CD4-positive, alpha-beta T cell treated with Interleukin-6 for 4 hours (primary cell): ENCODE measurements at places on chromosomes 11 and 22.
A peak's percentile ranks its signal among the peaks of the same experiment; 100 is the strongest.

GRCh38 chr11:66568124-66568916 is at the start of gene CTSF:
TSS of gene CTSF (minus strand) at chr11:66568606. CDS start at chr11:66568486, 120 bp downstream.
- DNase-seq, result peak; percentile 79

GRCh38 chr11:70771099-70771885 is 373.0 kb downstream of the CTTN start:
- no peak for DNase-seq

GRCh38 chr11:72718101-72718501 is 34.1 kb downstream of the ARAP1 start:
- DNase-seq, result no peak

- DNase-seq, result no peak
These were observed 1.1 kb downstream of the OVOL1 start for GRCh38 chr11:65787649-65788622.

DNA sequence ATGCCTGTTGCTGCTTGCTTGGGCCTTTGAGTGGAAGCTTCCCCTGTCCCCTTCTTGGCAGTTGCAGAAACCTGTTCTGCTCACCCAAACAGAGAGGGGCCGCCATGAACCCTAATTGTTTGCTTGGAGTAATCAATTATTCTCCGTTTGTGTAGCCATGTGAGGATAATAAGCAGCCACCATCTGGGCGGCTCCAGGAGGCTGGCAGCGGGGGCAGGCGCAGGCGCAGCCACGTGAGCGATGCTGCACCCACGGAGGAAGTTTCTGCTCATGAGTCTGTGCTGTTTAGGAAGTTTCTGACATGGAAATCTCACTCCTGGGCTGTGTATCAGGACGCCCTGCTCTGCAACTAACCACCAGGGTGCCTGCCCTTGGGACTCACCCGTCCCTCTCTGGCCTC is 90.1 kb downstream of the MPPED1 start:
- no peak for DNase-seq

DNA sequence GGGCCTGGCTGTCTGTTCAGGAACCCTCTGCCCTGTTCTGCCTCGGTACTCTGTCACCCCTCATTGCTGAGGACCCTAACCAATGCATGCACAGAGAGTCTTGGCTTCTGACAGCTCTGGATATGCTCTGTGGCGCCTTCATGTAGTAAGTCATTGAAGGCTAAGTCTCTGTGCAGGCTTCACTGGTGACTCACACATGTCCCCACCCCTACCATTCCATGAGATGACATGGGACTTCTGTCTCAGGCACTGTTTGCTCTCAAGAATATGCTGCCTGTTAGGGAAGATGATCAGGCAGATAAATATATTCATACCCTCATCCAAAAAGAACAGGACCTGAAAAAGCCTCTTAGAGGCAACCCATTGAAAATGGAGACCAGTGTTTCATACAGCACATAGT is 43.6 kb upstream of the HORMAD2 start:
- DNase-seq, result no peak

GRCh38 chr22:36757668-36758211 is 18.2 kb downstream of the IFT27 start:
- DNase-seq, result peak; percentile 83

DNA sequence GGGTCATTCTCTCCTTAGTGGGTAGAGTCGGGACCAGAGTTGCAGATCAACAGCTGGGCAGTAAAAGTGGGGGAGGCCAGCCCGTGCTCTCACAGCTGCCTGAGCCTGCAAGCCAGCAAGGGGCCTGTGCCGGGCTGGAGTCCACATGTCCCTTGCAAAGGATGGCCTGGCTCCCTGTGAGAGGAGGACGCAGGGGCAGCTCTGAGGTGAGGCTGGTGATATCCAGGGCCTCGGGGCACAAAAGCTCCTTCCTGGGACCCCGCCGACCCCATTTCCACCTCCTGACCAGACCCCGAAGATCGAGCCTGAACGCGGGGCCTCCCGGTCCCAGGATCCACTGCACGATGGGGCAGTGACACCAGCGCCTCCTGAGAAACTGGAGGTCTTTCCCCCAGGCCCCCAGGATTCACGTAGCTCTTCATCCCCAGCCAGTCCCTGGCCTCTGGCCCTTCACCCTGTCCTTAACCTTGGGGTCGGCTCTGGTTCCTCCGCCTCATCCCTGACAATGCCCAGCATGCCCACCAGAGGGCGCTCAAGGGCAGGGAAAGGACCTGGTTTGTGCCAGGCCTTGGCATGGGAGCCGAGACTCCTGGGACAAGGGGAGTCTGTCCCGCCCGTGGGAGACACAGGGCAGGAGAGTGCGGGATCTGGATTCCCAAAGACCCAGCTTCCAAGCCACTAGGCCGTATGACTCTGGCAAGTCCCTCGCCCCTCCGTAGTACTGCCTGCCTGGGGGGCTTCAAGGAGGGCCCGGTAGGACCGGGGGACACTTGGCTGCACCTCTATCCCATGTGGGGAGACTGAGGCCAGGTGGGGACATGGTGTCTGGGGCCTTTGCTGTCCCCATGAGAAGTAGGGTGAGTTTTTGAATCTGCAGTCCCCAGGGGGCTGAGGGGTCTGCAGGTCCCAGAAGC is 17.8 kb upstream of the WNT7B start:
- peak; percentile 76 for DNase-seq
